Stimulated activated CD8-positive, alpha-beta memory T cell treated with anti-CD3 and anti-CD28 coated beads, Interleukin-15, amount 100 ng/mL, for 4 hours (primary cell): ENCODE measurements at places on chromosomes 6 and 20.

DNA sequence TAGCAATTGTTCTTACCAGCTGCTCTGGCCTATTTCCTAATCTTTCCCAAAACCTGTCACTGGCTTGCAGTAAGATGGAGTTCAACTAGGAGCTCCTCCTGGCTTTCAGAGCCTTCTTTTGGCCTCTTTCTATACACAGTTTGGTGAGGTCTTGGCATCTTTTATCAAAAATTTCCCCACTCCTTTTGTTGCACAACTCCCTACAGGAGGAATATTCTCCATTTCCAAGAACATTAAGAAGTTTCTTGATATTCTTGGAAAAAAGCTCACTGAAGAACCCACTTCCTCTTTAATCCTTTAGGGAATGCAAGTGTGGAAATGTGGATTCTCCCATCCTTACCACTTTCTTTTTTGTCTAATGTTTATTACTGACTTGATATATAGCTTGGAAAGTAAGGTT, 171.3 kb upstream of the KCNK16 start:
- DNase-seq, result no peak

GRCh38 chr6:106886922-106887797, 87.4 kb downstream of the CD24 start:
- DNase-seq, result no peak

DNA sequence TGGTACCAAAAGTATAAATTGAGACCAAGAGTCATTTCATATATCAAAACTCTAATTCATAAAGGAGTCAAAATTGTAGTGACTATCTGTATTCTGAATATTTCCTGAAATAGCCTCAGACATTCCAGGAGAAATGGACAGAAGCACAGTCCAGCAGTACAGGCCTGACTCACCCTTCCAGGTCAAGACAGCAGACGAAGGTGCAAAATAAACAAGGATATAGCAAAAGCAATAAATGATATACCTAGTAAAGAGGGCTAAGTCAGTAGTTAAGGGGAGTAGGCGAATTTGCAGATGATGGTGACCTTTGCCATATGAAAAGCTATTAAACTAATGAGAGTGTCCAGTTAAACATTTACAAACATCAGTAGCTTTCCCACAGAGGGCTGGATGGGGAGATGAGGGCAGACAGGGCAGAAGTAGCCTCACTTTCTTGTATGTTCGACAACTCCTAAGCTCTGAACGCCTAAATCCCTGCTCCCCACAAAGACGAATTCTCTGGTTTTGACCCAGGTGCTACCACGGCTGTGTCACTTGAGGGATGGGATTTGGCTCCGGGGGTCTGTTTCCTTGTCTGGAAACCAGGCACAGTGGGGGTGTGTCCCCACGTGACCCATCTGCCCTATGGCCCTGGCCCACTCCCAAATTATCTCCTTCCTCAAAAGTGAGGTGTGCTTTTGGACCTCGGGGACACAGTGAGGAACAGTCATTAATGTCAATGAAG, 3.6 kb upstream of the SLC52A3 start:
- DNase-seq, result no peak

GRCh38 chr6:15399641-15400470, 154.0 kb downstream of the JARID2 start:
- no peak for DNase-seq

- no peak for DNase-seq
These were observed 10.4 kb upstream of the GCNT2 start for GRCh38 chr6:10510592-10511367.

DNA sequence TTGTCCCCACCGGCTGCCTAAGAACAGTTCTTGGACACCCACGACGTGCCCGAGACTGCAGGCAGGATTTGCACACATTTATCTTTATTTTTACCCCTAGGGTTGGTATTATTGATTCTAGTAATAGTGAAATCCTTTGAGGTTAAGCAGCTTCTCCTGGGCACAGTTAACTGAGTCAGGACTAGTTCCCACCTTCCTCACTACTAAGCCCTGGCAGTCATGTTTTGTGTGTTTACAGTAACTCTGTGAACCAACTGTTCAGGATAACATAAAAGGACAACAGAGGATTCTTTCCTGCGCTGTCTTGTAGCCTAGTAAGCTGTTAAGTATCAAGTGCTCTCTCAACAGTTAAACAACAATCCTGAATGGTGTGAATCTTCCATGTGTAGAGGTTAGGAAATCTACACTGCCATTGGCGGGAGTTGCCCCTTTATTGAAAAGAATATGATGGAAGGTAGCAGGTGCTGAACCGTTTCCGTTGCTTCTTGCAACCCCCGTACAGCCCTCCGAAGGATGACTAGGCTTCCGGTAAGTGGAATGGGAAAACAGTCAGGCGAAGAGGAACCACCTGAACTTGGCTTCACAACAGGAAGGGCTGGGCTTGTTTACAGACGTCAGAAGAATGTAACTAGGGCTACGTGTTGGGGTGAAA, 979 bp upstream of the SOD2 start:
- no peak for DNase-seq

GRCh38 chr20:41664584-41664983, 46.4 kb upstream of the CHD6 start:
- DNase-seq, result no peak

GRCh38 chr20:9088556-9088955, 19.7 kb downstream of the PLCB4 start:
- no peak for DNase-seq

GRCh38 chr20:53069132-53069531, 97.0 kb downstream of the TSHZ2 start:
- DNase-seq, result no peak

GRCh38 chr20:56630086-56630493, 984 bp downstream of the TFAP2C start:
- DNase-seq, result no peak

DNA sequence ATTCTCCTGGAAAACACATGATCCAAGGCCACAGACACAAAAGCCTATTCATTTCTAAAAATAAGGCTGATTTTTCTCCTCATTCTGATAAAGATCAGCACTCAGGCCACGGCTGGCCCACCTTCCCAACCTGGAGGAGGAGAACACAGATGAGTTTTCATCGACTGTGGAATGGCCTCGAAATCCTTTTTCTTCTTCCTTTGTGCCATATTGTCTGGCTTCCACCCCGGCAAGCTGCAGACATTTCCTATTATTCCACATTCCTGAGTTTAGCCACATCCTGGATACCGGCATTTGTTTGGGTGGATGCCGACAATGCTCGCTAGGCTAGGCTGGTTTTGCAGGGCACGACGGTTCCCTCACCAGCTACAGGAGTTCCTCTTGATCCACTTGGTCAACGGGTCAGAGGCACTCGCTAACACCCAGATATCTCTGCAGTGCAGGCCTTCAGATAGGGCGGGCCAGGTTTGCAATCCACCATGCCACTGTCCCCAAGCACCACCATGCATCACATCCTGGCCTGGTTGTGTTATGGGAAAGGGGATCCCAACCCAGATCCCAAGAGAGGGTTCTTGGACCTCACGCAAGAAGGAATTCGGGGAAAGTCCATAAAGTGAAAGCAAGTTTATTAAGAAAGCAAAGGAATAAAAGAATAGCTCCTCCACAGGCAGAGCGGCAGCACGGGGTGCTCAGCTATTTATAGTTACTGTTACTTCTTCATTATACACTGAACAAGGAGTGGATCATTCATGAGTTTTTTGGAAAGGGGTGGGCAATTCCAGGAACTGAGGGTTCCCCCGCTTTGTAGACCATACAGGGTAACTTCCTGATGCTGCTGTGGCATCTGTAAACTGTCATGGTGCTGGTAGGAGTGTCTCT, 4.2 kb upstream of the CTSZ start:
- DNase-seq, result no peak

DNA sequence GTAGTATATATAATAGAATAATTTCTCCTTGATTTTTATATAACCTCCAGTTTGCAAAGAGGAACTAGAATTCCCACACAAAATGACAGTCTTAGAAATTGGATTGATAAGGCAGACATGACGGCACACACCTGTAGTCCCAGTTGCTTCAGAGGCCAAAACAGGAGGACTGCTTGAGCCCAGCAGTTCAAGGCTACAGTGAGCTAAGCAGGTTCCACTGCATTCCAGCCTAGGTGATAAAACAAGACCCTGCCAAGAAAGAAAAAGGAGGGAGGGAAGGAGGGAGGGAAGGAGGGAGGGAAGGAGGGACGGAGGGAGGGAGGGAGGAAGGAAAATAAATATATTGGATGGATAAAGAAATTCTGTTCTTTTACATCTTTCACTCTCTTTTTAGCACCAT, 77.6 kb upstream of the SASH1 start:
- no peak for DNase-seq

GRCh38 chr20:49985617-49986016, 2.8 kb downstream of the SNAI1 start:
- DNase-seq, result no peak

DNA sequence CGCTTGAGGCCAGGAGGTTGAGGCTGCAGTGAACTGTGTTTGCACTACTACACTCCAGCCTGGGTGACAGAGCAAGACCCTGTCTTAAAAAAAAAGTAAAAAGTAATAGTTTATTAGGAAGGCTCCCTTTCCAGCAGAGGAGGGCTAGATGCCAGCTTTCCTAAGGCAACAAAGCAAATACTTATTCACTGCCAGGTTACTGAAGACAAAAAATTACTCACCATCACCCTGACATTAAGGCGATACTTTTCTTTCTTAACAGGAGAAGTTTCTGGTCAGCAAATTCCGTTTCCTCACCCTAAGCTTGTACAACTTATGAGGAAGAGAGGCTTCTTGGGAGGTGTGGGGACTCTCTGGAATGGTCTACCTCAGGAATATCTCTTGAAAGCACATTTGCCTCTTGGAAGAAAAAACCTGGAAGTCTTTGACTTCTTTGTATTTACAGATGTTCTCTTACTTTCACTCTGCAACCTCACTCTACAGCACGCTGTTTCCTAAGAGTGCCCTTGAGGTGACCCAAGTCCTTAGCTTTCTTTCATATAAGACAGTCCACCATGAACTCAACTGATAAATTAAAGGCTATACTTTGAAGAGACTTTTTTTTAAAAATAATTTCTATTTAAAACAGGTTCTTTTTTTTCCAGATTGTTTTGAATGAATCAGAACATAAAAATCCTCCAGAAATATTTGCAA, 52.9 kb upstream of the TRAF3IP2 start:
- no peak for DNase-seq

- DNase-seq, result no peak
These were observed 399.6 kb upstream of the SOX4 start for GRCh38 chr6:21193790-21194475.

- DNase-seq, result no peak
These were observed 297.9 kb upstream of the SUPT3H start for GRCh38 chr6:45675634-45676033.

DNA sequence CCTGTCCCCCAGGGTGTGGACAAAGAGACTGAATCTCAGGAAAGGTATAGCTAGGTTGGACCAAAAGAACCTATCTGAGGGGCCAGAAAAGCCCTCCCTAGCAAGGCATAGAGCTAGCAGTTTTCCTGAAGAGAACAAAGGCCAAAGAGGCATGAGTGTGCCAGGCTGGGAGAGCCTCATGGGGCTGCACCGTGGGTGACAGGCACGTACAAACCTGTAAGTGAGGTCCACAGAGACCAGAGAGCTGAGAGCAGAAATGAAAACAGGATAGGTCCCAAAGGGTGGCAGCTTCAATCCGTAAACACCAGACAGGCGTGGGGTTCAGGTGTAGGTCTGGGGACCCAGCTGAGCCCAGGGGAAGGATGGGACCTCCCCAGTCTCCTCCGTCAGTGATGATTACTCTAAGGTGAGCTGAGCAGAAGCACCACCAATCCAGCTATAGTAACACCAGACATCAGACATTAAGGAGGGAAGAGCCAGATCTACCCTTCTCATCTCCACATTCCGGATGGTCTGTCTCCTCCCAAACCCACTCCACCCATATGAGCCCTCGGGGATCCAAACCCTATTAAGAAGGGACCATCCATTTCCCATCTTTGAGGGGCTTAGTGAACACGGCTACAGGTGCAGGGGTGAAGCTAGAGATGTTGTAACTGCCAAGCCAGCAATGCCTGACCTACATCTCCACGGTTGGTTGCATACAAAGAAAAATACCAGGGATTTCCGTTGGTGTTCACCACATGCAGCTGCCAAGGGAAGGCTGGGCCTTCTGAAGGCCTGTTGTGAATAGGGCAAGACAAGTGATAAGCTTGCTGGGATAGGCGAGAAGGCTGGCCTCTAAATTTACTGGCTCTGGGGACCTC, 38.3 kb downstream of the BCL2L1 start:
- DNase-seq, result no peak

DNA sequence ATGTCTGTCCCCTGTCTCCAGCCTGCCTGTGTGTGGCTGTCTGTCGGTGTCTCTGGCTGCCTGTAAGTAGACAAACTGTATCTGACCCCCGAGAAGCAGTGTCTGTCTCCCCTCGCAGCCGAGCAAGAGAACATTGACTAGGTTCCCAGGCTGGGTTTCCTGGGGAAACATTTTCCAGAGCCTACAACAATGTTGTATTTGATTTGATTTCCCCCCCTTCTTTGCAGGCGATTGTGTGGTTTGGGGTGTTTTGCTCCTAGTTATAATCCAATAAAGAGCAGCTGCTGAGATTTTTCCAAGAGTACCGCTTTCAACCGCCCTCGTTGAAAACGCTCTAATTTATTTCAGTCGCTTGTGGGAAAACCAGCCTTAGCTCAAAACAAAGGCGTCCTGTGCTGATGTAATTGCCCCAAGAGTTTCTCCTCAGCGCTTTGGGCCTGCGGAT, 92.6 kb downstream of the CDC5L start:
- no peak for DNase-seq

DNA sequence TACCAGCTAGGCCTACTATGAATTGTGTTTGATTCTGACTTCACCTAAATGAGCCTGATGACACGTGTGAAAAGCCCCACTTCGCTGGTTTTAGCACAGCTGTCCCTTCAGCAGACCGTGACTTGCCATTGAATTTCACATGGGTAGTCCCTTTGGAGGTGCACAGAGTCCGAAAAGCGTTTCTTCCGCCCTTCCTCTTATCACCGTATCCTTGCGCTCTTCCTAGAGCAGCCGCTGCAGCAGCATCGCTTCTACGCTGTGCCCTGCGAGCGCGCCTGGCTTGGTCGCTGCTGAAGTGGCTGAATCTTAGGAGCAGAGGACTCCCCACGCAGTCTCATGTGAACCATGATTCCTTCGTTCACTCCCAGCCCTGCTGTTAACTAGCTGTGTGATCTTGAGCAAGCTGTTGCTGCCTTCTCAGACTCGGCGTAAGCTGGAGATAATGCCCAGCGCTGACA, 127.0 kb downstream of the PACRG start:
- no peak for DNase-seq

- DNase-seq, result no peak
These were observed 18.7 kb upstream of the GATA5 start for GRCh38 chr20:62494537-62494936.

DNA sequence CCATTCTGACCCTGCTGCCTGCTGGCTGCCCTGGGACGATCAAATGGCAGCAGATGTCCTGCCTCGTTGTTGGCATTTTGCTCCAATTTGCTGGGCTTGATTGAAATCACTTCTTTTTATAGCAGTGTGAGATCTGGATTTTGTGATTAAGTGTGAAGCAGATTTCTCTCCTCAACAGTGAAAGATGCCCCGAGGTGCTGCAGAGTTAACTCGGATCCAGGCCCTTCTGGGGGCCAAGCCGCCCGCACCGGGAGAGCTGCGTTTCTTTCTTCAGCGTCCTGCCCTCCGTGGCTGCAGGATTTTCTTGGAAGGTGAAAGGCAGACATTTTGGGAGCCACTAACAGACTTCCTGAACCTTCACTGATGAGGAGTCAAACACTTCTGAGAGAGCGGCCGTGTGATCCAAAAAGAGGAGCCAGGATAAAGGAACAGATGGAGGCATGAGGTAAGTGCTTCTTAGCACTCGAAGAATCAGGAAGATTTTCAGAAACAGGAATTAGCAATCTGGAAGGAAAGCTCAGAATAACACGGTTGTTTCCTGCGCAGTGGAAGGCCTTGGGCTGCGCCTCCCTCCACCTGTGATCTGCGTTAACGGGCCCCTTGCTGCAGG, 139.5 kb upstream of the AFDN start:
- no peak for DNase-seq

- no peak for DNase-seq
These were observed 7.7 kb upstream of the ZNF334 start for GRCh38 chr20:46520976-46521579.
